NCI-H510A treated with DMSO at 0.1 percent for 48 hours (cell line): ENCODE measurements at places on chromosomes 16 and 17.
A peak's percentile ranks its signal among the peaks of the same experiment; 100 is the strongest.

- no peak for DNase-seq
These were observed 257.8 kb downstream of the CPPED1 start for GRCh38 chr16:12545792-12546342.

GRCh38 chr17:39213852-39214251, 11.9 kb downstream of the STAC2 start:
- no peak for DNase-seq

DNA sequence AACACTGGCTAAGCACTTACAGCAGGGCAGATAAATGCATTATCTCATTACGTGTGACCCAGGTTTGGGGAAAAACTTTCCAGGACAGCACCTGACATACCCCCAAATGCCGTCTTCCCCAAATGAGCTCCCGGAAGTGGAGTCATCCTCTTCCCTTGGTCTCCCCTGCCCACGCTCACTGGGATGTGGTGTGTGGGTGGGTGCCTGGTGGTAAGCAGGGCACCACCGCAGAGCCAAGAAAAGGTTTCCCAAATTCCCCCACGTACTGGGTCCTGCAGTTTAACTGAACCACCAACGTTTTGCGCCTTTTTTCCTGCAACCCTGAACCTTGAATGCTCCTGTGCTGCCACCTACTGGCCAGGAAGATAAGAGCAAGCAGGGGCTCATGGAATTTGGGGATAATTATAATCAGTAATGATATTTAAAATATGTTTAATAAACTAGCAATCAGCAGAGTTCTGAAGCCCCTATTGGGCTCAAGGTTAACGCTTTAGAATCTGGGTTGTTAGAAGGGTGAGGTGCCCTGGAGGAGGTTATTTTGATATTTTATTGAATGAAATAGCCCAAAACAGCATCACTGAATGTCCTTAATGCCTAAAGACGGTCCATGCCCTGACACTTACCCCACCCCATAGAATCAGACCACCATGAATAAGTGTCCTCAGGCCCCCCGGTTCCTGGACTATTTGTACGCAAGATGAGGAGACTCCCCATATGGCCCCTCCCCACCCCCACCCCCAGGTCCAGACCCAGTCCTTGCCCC, 8.0 kb downstream of the SPPL2C start:
- peak; percentile 50 for DNase-seq

GRCh38 chr17:77285594-77286390, 145.0 kb downstream of the SEC14L1 start:
- DNase-seq = peak; percentile 39

GRCh38 chr17:27530764-27531391, 74.6 kb downstream of the KSR1 start:
- DNase-seq = peak; percentile 72

GRCh38 chr17:46822388-46822921, 4.0 kb upstream of the WNT3 start:
- DNase-seq = no peak

GRCh38 chr16:55078699-55079410, 148.2 kb downstream of the IRX5 start:
- DNase-seq = no peak

DNA sequence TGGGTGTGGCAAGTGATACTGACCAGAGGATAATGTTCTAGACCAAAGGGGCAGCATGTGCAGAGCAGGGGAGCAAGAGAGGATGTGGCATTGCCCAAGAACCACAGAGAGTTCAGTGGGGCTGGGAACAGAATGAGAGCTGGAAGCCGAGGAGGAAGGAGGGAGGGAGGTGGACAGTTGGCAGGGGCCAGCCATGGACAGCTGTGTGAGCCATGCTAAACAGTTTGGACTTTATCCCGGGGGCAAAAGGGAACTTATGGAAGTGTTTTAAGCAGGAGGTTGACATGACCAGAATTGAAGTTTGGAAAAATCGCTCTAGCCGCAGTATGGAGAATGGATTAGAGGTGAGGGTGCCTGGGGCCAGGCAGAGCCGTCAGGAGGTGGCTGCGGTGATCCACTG, 29.4 kb upstream of the TMEM132E start:
- DNase-seq = no peak

GRCh38 chr17:44219616-44220212, at the start of gene UBTF:
Gene UBTF, minus strand, starts transcription at chr17:44219675. Its CDS starts 1,446 bp downstream, at chr17:44218229.
- peak; percentile 71 for DNase-seq

DNA sequence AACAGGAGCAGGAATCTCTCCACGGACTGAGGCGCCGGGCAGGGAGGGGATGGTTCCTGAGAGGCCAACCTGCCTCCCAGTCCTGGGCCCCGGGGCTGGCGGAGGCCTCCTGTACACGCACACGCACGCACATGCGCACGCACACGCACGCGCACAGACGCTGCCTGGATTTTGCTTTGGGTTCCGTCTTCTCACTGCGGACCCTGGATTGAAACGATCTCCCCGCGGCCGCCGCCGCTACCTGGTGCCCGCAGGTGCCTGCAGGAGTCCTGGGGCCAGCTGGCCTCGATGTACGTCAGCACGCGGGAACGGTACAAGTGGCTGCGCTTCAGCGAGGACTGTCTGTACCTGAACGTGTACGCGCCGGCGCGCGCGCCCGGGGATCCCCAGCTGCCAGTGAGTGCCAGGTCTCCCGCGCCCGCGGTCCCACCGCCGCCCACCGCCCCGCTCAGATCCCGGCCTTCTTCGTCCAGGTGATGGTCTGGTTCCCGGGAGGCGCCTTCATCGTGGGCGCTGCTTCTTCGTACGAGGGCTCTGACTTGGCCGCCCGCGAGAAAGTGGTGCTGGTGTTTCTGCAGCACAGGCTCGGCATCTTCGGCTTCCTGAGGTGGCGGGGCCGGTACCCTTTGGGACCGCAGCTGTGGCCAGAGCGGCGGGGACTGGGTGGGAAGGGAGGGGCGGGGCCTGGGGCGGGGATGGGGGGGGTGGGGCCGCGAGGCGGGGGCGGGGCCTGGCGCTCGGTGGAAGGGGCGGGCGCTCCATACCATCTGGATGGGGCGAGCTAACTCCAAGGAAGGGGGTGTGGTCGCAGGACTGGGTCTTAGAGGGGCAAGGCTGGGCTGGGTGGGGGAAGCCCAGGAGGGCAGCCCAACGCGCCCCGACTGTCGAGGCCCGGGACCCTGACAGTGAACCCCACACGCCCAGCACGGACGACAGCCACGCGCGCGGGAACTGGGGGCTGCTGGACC, 12.3 kb downstream of the CES4A start:
- peak; percentile 68 for DNase-seq

DNA sequence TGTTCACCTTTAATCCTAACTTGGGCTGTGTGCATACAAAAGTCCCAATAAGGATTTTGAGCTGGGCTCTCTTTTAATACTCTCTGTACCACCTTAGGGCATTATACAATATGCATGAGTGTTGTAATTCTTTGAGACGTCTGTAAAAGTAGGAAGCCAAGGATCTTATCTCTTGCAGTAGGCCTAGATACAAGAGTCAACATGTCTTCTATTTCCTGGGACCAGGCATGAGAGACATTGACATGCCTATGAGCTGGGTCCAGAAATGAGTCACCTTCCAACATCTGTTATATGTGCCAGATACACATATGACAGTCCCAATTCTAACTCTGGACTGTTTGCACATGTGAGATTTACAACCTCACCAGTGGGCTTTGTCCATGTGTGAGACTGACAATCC, 1911.2 kb downstream of the TP53TG3F start:
- DNase-seq = no peak

GRCh38 chr17:28385037-28385400, 13.5 kb downstream of the SARM1 start:
- DNase-seq = no peak

DNA sequence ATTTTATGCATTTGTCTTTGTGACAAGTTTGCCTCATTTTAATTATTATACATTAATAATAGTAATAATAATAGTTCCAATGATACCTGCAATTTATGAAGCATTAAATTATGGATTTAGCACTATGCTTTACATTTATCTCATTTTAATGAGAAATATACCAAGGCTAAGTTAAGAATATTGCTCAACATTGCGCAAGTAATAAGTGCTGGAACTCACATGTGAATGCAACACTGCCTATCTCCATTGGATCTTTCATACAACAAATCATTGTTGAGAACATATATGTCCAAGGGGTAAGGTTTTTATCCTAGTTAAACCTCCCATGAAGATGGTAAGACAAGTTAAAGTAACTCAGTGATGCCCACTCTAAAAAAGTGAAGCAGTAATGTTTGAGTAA, 703.7 kb upstream of the SOX9 start:
- DNase-seq = no peak

DNA sequence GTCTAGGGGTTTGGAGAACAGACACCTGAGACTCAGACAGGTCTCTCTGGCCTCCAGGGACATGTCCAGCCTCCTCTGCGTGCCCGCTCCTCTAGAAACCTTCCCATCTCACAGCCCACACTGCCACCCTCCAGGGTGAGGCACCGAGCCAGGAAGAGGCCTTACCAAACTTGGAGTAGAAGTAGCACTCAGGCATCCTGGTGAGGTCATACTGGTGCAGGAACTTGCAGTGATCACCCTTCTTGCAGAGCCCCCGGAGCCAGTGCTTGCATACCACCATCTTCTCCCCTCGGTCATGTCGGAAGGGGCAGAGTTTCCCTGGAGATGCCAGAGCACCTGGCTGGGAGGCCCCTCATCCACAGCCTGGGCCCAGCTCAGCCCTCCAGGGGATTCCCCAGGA, 4.2 kb downstream of the CPSF4L start:
- DNase-seq = no peak

DNA sequence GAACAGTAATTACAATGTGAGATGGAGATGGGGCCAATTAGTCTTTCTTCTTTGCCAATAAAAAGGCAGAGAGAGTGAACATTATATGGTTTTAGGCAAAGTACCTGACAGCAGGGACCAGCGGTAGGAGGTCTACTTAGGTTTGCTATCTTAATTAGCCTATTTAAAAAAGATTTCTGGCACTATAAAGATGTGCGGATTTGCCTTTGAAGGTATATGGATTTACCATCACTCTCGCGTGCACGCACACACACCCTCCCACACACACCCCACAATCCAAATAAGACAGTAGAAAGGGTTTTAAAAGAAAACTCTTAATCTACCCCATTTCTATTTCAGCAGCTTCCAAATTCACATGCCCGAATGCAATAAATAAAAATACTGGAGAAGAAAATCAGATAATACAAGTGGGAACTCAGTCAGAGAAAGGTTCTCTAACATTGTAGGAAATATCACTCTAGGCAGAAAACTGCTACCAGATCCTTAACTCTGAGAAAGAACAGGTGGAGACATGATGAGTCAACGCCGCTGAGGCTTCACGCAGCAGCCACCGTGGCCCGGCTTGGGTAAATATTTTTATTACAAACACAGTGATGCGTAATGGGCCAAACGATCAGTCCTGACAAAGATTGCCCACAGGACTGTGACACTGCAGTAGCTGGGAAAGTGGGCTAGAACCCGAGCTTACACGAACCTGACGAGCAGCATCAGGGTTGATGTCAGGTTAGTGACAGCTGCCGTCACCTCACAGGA, 66.6 kb upstream of the AXIN2 start:
- DNase-seq = peak; percentile 77

DNA sequence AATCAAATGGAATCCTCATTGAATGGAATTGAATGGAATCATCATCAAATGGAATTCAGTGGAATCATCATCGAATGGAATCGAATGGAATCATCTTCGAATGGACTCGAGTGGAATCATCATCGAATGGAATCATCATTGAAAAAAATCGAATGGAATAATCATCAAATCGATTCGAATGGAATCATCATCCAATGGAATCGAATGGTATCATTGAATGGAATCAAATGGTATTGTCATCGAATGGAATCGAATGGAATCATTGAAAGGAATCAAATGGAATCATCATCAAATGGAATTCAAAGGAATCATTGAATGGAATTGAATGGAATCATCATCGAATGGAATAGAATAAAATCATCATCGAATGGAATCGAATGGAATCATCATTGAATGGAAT, 619.3 kb downstream of the TP53TG3F start:
- no peak for DNase-seq

DNA sequence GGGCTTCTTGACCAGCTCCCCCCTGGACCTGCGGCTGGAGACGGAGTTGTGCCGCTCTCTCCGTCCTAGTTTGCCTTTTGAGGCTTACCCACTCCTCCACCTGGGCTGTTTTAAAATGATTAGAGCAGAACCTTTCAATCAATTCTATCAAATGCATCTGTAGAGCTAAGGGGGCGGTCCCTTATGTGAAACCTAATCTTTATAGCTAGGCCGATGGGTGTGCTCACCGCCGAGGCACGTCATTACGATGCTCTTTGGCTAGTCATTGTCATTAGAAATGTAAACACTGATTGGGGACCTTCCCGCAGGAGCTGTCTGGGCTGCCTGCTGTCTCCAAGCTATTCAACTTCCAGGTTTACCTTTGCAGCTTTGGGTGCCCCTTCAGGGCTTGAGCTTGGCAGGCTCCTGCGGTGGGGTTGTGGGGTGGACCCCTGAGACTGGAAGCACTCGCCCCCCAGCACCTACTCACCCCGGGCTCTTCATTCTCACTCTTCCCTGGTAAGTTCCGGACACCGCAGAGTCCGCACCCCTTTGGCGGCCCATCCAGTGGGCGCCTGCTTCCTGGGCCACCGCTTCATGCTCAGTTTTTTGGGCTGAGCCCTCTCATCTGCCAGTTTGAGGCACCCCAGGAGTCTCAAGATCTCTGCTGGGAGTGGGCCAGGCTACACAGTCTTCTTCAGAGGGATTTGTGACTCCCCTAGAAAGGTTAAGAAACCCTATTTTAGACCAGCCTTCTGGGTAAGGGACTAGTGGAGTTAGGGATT, 20.9 kb upstream of the IL17C start:
- peak; percentile 87 for DNase-seq

- peak; percentile 48 for DNase-seq
These were observed 1.2 kb downstream of the CNTNAP1 start for GRCh38 chr17:42683407-42684034.

GRCh38 chr17:78785663-78786057, 3.6 kb upstream of the CYTH1 start:
- no peak for DNase-seq

DNA sequence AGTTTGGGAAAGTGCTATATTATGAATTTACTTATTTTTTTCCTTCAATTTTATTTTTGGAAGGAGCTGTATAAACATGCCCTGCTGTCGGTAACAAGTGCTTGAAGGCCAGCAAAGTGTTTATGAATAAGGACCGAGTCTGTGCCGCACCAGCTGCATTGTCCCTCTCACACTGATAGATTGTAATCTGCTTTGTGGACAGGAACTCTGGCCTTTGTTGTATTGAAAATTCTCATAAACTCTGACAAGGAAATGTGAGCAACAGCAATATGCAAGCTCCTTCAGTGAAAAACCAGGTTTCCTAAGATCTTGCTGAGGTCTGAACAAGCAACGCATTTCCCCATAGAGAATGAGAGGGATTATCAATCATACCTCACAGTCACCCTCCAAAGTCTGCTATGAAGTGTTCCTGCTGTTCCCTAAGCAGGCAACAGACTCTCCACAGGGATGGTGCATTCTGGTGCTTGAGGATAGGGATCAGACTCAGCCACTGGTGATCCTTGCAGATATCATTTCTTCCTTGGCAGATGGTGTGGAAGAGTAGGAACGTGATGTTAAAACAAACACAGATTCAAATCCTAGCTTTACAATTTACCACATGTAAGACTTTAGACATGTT, 109.6 kb downstream of the KCNJ2 start:
- peak; percentile 90 for DNase-seq
